ENCODE measurements at places on chromosomes 5 and 9. TPM values are rescaled to one million over a fixed set of nuclear protein-coding genes. Genes with fewer than 3 reads are reported as not detected.

HSD17B3 gene
- total RNA-seq: not detected

C5orf52 gene
- total RNA-seq: not detected

PCDHB14 gene
- total RNA-seq: 0.20 TPM

HK3 gene
- total RNA-seq: not detected

ECM2 gene
- not detected for total RNA-seq

VCAN gene
- 3.4 TPM for total RNA-seq

JAKMIP2 gene
- not detected for total RNA-seq

MTX3 gene
- 5.4 TPM for total RNA-seq

SLC4A9 gene
- not detected for total RNA-seq

SCGB3A2 gene
- not detected for total RNA-seq

SPATA31A1 gene
- not detected for total RNA-seq

MEIKIN gene
- total RNA-seq: not detected

DDX4 gene
- total RNA-seq: not detected

CDX1 gene
- not detected for total RNA-seq

SPATA24 gene
- 4.6 TPM for total RNA-seq

TMEM171 gene
- total RNA-seq: 17.6 TPM

GABRA6 gene
- total RNA-seq: not detected

AGXT2 gene
- total RNA-seq: not detected

MYMK gene
- total RNA-seq: not detected

All from mammary microvascular endothelial cell (primary cell).